Suppressor macrophage (primary cell): ENCODE measurements at places on chromosomes 5 and 9.

DNA sequence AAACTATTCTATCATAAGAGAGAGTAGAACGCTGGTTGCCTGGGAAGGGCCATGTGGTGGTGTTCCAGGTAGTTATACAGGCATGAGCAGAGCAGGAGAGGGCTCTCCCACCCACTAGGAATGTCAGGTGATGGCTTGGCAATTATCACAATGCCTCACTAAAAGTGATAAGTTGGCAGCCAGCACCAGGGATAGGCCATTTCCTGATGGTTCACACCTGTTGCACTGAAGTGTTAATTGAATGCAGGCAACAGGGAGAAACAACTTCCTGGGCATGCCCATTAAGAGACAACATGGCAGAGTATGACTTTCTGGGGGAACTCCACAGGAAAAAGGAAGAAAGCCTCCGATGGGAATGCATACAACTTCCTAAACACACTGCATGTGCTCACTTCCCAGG lies 593.2 kb downstream of the ELAVL2 start:
- no peak for DNase-seq

DNA sequence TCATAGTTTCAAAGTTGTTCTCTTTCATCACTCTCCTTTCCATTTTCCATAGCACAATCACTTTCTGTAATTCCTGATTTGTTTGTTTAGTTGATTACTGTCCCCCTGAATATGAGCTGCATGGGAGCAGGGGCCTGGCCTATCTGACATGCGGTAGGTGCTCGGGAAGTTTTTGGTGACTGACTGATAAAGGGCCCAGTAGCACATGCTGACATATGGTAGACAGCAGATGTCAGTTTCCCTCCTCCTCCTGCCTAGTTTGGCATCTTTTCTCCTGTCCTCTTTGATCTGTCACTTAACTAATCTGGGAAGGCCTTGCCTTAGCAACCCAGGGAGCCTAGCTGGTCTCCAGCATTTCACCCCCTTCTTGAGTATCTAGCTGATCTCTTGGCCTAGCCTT lies 14.4 kb downstream of the GALNT12 start:
- no peak for DNase-seq

DNA sequence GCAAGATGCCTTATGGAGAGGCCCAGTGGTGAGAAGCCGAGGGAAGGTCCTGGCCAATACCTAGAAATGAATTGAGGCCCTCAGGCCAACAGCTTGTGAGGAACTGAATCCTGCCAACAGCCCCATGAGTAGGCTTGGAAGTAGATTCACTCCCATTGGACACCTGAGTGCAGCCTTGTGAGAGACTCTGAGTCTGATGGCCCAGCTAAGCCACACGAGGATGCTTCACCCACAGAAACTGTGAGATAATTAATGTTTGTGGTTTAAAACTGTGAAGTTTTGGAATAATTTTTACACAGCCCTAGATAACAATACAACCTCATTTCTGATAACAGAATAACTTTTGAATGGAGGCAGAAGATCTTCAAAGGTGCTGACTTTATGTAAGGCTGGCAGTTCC lies 65.9 kb upstream of the DAP start:
- DNase-seq, result no peak

- DNase-seq, result no peak
Measured at GRCh38 chr9:87499424-87500017, 1.9 kb downstream of the DAPK1 start.

DNA sequence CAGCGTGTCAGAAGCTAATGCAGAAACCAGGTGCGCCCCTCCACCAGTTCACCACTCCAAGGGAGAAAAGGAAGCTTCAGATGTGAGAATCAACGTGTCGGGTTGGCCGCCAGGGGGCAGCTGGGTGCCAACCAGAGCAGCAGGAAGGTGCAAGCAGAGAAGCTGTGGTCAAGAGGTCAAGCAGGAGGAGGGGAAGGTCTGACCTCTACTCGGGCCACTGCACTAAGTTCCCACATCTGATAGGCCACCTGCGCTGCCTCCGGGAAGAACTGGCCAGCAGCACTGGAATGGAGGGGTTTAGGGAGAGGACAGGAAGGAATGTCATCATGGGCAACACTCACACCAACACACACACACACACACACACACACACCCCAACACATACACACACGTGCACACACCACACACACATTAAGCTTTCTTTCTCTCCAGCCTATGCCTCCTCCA lies 31.4 kb downstream of the ANXA6 start:
- DNase-seq, result peak; percentile 80

DNA sequence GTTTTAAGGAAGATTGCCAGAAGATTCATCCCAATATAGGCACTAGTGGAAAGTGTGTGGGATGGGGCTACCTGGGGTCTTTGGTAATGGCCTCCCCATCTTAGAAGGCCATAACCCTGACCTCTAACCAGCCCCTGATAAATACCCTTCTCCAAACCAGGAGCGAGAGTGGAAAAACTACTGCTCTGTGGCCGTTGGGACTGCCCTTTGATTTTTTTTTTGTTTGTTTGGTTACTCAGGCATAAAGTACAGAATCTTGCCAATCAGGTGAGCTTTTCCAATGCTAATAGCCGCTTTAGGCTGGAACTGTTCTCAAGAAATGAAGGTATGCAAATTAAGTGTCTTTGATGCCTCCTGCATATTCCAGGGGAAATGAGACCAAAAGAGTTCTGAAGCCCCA lies 153.7 kb downstream of the ADAMTS12 start:
- no peak for DNase-seq

DNA sequence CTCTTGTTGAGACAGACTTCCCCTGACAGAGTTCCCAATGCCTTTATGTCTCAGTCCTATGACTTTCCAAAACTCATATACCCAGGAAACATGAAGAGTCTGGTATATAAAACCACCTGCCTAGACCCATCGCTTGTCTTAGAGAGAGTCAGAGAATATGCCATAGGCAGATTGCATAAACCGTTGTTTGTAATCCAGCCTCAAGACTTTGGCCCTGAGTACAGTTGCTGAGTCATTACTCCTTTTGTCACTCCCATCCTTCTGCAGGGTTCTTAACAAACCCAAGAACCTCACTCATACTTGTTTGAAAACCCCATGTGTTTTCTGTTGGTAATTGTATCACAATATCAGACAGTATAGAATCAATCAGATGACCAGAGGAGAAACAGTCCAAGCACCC lies 616.3 kb downstream of the SLCO4C1 start:
- no peak for DNase-seq

GRCh38 chr9:103899866-103900265 lies 194.2 kb upstream of the SMC2 start:
- no peak for DNase-seq

DNA sequence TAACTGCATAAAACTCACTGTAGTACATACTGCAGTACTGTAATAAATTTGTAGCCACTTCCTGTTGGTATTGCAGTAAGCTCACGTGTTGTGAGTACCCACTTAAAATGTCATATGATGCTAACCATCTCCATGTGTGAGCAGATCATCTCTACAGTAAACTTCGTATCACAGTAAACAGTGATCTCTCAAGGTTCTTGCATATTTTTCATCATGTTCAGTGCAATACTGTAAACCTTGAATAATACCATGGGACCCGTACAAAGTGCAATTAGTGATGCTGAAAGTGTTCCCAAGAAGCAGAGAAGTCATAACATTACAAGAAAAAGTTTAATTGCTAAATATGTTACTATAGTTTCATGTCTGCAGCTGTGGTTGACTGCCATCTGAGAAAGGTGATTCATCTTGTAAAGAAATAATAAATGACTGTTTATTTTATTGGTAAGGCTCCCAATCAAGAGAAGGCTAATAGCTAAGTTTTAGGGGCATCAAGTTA lies 253.8 kb upstream of the POU5F2 start:
- DNase-seq, result peak; percentile 0

DNA sequence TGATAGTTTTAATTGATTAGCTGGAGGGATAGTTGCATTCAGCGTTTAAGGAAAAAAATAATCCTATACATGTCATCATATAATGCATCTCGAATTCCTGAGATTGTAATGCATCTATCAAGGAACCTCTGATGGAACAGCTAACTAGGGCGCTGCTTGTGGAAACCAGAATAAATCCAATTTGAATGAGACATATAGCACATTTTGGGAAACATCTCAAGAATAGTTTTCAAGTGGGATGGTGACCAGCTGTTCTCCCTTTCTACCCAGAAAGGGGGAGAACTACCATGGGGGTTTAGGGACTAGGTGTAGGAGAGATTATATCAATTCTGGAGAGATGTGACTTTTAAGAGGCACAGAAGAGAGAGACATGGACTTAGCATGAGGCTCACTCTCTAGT lies 319.3 kb upstream of the BRINP1 start:
- DNase-seq, result no peak

DNA sequence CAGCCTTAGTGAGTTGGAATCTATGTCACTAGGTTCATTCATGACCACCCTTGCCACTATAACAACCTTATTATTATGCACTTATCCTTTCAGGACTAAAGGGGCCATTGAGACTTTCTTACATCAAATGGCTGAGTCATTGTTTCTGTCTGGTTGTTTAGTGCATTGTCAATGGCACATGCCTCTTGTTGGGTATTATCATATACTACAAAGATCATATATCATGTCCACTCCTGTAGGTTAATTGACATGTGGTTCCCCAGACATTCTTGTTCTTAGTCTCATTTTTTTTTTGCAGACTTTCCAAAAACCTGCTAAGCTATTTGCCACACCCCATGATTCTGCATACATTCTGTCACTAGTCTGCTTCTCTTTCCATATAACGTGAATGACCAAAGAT lies 66.7 kb upstream of the PRDM9 start:
- no peak for DNase-seq
